ENCODE measurements at places on chromosomes 12 and 14.

- no peak for DNase-seq
Measured at GRCh38 chr12:124162151-124163110, 132.5 kb upstream of the RFLNA start.

GRCh38 chr14:93068711-93069110 is 47.0 kb downstream of the ITPK1 start:
- no peak for DNase-seq

GRCh38 chr14:85528897-85529631 is 880 bp upstream of the FLRT2 start:
- no peak for DNase-seq

GRCh38 chr12:81329085-81329484 is 251.2 kb downstream of the ACSS3 start:
- no peak for DNase-seq

- peak; percentile 84 for DNase-seq
Measured at GRCh38 chr12:95083938-95084337, 10.5 kb upstream of the NR2C1 start.

DNA sequence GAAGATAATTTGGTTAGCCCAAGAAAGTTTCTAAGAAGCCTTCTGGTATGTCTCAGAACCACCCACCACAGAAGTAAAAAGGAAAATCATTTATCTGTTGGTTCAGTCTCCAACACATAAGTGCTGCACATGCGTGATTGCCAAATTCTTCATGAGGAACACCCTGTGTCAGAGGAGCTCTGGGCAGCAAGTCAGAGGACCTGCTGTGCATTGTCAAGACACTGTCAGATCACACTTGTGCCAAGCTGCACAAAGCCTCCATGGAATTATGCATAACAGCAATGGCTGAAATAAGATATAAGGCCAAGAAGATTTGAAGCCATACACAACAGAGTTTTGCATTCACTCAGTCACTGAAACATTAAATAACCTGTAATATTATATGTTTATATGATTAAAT is 1304.7 kb upstream of the FLRT2 start:
- DNase-seq: no peak

DNA sequence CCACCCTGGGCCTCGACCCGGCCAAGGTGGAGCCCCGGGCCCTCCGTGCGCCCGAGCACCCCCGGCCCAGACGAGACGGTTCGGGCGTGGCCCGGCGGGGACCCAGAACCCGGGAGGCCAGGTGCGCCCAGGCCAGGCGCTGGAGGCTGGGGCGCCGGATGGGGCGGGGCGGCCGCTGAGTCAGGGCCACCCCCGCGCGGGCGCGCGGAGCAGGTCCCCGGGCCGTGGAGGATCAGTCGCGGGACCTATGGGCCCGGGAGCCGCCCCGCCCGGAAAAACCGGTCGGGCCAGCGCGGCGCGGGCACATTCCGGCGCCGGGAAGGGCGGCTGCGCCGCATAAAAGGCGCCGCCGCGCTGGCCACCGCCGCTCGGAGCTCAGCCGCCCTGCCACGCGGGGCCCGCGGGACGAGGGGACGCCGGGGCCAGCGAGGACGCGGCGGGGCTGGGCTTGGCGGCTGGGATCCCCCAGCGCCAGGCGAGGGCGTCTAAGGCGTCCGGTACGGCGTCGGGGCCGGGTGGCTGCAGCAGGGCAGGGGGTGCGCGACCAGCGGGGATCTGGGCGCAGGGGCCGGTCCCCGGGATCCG is 21.5 kb upstream of the KIF26A start:
- DNase-seq: no peak

- no peak for DNase-seq
Measured at GRCh38 chr14:55706893-55707292, 126.9 kb downstream of the KTN1 start.

GRCh38 chr12:60689137-60689536 is 1093.3 kb downstream of the SLC16A7 start:
- DNase-seq: no peak

GRCh38 chr12:73951956-73952703 is 585.5 kb upstream of the ATXN7L3B start:
- DNase-seq: no peak

DNA sequence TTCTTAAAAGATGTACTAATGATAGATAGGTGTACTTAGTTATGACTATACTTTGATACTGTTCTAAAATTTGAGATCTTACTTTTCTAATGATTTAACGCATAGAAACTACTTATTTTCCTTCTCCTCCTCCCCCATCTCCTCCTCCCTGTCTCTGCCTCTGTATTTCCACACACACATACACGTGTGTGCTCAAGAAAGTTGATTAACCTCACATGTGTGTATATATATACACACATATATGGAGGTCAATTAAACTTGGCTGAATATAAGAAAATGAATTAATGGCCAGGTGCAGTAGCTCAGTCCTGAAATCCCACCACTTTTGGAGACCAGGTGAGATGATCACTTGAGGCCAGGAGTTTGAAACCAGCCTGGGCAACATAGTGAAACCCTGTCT is 362.7 kb upstream of the SYT1 start:
- no peak for DNase-seq

DNA sequence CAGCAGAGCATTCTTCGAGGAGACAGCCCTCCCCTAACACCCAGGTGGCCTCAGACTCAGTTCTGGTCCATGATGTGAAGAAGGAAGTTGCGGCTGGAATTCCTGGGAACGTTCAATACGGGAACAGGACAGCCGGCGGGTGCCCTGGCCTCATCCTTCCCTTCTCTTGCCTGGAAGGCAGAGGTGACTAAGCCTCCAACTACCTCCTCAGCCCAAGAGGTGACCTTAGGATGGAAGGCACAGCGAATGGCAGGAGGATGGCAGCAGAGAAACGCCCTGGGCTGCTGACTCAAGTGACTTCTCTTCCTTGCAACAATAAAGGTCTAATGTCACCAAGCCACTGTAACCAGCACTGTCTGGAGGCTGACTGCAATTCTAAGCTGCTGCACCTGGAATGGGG is 36.1 kb downstream of the DHX37 start:
- no peak for DNase-seq

DNA sequence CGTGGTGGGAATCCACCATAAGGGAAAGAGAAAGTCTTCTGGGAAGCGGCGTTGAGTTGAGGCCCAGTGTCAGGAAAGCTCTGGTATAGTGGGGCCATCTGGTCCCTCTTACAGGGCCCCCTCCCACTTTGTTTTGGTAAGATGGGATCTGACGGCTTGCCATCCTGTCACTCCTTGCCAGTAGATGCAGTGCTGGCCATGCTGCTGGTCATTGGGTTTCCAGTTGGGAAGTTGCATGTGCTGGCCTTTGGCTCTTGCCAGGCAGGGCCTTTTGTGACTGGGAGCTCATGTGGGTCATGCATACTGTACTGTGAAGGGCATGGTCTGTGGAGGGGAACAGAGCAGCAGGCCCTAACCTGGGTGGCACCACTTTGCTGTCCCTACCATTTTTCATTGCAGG is 3.8 kb downstream of the TRAF3 start:
- no peak for DNase-seq

DNA sequence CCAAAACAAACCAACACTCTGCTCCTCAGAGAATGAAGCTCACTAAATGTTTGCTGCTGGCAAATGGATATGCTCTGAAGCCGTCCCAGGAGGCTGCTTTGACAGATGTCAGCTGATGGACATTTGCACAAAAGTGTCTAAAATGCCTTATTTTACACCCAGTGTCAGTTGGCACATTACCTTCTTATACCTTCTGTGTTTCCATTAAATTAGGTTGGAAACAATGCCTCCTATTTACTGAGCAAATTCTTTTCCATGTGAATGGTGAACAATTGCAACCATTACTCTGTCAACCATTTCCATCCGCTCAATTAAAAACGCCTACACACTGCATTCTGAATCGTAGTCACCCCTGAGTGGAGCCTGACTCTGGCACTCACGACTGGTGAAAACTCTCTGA is 1679.9 kb upstream of the FLRT2 start:
- DNase-seq: no peak

GRCh38 chr12:69392179-69392928 is 32.8 kb downstream of the YEATS4 start:
- no peak for DNase-seq

DNA sequence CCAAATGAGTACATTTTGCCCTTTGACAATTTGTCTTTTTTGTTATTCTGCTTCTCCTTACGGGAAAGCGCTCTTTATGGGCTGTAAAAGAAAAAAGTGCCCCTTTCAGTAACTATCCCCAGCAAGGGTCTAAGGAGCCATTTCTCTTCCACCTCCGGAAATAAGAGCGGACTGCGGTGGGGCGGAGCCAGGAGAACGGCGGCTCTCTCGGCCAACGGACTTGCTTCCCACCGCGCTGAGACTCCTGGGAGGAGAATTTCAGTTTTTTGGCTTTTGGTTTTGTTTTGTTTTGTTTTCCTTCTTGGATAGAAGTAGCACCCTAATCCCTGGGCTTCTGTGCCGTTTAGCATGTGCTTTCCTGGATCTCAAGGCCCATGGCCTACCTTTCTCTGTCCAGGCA is 43.5 kb downstream of the ZNF641 start:
- DNase-seq: no peak

DNA sequence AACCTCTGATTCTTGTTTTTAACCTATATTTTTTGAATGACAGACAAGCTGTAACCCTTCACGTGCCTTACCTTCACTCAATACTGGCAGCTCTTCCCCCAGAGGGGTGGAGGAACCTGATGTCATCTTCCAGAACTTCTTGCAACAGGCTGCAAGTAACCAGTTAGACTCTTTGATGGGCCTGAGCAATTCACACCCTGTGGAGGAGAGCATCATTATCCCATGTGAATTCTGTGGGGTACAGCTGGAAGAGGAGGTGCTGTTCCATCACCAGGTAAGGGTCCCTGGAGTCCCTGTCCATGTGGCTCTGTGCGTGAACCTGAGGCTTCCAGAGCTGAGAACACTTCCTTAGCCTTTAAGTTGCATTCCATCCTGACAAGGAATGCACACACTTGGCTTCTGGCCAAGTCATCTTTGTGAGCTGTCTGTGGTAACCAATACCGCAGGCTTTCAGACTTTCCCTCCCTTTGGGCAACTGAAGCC is 22.7 kb downstream of the TRAFD1 start:
- peak; percentile 71 for DNase-seq

GRCh38 chr12:113634474-113634873 is 162.8 kb upstream of the LHX5 start:
- DNase-seq: no peak

DNA sequence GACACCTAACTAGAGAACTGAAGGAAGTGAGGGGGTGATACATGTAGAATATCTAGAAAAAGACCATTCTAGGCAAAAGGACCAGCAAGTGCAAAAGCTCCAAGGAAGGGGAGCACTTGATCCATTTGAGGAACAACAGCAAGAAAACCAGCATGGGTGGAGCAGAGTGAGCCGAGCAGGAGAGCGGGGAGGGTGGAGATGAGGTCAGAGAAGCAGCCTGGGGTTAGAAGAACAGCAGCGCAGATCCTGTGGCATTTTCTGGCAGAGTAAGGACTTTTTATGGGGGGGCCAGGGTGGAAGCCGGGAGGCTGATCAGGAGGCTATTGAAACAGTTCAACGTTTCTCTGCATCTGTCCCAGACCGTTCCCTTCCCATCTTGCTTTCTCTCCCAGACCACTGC is 24.5 kb upstream of the TMCC3 start:
- DNase-seq: no peak

DNA sequence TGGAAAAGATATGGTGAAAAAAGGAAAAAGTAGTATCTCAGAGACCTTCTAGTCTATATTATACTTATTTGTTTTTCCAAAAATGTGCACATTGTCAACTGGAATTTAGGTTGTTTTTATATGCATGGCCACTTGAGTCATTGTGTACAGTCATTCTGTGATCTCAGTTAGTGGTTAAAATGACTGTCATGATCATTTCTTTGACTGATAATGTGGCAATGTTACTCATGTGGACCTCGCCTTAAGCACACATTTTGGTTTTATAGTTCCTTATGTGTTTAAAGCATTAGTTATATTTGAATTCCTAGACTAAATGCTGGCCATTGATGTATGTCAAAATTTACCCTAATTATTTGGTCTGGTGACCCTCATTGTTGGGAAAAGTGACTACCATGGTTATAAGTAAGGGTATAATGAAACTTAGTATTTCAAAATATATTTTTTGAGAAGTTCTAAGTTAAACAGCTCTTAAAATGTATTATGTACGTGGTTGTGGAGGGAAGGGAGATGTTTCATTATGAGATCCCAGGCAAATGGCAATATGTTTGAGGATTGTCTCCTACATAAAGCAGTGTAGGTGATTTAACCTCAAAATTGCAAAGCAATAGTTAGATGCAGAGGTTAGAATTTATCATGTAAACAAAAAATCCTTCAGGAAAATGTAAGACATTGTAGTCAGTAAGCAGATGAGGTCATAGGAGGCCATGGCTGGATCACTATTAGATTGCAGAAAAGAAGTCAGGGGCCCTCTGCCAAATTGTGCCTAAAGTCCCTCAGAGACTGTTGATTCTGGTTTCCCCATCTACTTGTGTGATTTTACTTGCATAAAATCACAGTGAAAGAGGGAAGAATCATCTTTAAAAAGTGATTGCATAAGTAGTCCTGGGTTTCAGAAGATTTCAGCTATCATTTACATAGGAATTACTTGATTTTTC is 17.5 kb downstream of the PNMA1 start:
- DNase-seq: no peak

DNA sequence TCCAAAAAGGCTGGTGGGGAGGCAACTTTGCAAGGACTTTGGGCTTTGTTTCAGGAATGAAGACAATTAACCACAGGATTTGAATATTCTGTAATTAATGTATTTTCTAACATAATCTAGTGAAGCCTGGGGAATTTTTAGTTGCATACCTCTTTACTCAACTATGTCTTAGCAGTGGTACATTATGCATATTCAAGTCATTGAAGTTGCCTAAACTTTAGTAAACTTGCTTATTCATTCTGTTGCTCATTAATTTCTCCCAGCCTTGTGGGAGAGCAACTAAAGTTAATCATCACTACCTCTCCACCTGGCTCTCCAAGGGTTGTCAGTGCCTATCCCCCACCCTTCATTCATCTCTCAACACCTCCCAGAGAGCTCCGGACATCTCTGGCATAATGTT is 54.2 kb downstream of the IFNG-AS1 start:
- no peak for DNase-seq

- DNase-seq: no peak
Measured at GRCh38 chr12:115103884-115104883, 420.2 kb upstream of the TBX3 start.

DNA sequence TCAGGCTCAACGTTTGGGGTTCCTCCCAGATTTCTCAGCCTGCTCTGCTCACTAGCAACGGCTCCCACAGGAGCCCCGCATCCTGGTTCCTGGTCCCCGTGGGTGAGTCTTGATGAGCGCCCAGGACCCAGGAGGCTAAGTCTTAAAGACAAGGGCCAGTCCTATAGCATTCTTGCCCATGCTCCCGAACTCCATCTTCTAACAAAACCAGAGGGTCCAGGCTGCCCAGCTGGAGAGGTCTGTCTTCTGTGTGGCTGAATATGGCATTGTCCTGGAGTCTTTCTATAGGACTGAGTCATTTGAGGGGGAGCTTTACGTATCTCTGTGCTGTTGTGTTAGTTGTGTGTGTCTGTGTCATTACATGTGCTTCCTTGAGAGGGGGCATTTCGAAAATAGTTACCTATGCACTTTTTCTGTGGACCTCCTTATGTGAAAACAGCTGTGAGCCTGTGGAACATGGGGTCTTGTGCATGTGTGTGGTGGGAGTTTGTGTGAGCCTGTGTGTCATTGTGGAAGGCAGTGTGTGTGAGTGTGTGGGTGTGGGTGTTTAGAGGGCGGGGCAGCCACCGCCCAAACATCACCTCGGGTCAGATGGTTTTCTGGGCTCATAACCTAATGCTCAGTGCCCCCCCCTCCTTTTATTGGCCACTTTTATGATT is 9.1 kb upstream of the TBX5 start:
- no peak for DNase-seq

Data from astrocyte of the cerebellum (primary cell).